Activated T-cell treated with anti-CD3 and anti-CD28 coated beads for 4 hours (primary cell): ENCODE measurements at places on chromosomes 4 and X.

DNA sequence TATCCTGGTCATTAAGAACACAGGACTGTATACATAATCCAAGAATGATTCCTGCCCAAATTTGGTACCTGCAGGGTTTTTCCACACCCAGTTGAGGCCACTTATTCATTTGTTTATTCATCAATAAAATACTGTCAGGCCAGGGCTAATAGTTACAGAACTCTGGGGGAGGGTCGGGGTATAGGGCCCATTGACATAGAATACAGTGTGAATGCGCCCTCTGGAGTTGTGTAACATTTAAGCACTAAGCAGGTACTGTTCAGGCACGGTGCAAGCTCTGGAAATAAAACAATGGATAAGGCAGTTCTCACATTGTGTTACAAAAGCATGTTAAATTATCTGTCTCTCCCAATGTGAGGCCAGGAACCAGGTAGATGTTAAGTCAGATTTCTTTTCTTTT lies 30.8 kb upstream of the LRBA start:
- DNase-seq, result no peak

GRCh38 chrX:110450050-110450449 lies 91.4 kb downstream of the RTL9 start:
- peak; percentile 24 for DNase-seq

DNA sequence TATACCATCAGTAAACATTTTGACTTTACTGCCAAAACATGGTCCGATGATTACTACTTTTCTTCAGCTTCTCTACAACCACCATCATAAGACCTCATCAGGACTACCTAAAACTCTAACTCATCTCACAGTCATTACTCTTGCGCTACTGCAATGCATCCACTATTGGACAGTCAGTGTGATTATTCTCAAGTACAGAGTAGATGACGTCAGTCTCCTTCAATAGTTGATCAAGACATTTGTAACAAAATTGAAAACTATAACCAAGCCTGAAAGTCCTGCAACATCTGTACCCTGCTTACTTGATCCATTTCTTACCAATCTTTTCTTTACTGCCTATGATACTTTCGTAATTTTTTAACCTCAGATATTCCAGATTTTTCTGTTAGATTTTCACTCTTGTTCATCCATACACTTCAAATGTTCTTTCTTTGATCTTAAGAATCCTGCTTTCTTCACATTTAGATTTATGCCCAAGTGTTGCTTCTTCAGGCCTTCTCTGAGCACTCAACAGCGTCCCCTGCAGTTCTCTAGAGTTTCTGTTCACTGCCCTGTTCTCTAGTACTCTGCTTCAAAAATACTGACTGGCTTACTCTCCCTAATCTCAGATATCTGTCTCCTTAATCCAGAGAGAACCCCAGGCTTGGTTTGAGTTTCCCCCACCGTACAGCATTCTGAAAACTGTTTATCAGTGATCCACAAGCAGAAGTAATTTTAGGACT lies 1517.6 kb downstream of the STIM2 start:
- no peak for DNase-seq

- DNase-seq, result no peak
Observed at GRCh38 chr4:150261571-150261970, 183.3 kb downstream of the DCLK2 start.

- no peak for DNase-seq
Observed at GRCh38 chrX:63128509-63128908, 222.6 kb downstream of the SPIN4 start.

- no peak for DNase-seq
Observed at GRCh38 chr4:145034727-145035211, 63.2 kb downstream of the ANAPC10 start.

DNA sequence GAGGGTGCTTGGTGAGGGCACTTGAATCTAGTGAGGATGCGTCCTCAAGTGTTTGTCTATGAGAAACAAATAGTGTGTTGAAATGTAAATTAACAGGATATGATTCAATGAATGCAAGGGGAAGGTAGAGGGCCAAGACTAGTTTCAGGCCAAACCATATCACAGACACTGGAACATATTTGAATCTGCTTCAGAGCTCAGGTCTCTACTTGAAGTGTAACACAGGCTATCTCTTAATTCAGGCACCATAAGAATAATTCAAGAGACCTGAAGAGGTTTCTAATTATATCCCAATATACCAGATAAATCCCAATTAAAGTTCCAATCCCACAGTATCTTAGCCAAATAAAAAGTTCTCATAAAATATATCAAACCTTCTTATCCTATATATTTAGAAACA lies 146.5 kb upstream of the INTU start:
- no peak for DNase-seq

DNA sequence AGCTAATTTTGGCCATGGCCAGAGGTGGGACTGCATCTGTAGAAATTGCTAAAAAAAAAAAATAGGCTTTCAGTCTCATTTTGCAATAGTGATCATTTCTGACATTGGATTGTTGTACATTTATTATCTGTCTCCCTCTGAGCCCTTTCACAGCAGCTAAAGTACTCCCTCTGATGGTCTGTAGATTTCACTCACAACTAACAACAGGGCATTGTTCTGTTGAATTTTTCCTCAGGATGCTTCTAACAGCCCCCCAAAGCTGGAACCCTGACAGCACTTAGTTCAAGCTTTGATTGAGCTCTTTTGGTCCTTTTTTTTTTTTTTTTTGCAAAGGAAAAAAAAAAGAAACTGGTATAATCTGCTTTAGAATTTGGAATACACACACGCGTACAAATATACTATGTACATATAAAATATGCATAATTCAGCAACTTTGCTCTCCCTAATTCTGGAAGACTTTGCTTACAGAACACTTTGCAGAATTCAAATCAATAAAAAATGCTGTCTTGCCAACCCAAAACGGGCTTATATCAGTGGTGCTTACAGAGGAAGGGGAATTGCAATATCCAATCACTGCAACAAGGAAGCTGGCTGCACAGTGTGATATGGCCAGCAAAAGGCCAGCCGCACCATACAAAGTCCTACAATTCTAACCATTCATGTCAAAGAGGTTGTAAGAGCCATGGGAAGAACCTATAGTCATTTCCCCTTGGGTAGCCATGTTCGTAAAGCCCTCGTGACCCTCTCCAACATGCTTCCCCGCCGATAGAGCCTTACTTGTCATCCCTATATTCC lies 406.4 kb downstream of the SMARCA1 start:
- DNase-seq, result no peak

- no peak for DNase-seq
Observed at GRCh38 chrX:67727576-67727975, 183.8 kb downstream of the AR start.

GRCh38 chrX:110252711-110253110 lies 65.2 kb downstream of the AMMECR1 start:
- no peak for DNase-seq

DNA sequence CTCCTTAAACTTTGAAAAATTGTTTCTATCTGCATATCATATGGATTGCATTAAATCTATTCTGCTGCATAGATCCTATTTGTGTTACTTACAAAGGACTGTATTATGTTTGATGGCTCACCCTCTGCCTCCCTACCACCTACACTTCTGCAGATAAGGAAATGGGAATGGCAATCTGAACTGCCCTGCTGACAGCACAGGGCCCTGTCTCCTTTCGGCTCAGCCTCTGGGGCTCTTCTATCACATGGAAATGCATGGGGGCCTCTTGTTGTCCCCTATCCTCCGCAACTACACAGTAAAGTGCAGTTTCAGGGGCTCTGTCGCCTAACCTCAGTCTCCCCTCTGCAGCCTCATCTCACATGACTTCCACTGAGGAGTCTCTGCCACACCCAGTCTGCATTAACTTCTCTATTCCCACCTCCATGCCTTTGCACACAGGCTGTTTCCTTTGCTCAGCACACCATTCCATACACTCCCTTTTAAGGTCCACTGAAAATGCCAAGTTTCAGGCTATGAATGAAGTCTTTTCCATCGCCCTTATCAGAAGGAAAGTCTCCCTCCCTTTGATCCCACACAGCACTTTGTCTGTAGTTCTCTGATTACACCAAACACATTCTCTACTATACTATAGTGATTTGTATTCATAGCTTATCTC lies 12.5 kb downstream of the RELL1 start:
- DNase-seq, result no peak

DNA sequence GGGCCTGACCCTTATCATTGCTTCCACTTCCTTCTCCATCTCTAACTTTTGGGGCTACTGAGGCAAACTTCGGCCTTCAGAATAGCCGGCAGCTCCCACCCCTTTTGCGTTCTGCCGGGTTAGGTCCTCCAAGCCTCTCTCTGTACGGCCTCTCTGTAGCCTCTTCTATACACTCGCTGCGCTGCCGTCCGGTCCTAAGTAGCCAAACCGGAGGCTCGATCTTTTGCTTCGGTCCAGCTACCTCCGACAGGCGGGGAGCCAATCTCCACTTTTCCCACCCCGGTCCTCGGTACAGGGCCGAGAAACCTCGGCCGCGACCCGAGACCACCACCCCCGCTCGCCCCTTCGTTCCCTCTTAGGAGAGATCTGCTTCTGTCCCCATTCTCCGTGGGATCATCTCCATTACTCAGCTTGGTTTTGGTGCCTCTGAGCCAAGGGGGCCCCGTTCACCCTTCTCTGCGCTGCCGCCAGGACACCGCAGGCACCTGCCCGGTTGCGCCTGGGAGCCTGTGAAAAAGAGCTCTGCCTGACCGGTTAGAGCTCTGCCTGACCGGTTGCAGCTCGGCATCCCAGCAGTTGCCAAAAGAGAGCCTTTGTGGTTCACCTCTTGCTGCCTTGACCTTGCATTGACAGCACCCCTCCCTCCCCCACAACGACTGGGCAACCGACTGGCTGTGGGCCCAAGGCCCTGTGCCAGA lies 1.0 kb upstream of the HTR2C start:
- no peak for DNase-seq

DNA sequence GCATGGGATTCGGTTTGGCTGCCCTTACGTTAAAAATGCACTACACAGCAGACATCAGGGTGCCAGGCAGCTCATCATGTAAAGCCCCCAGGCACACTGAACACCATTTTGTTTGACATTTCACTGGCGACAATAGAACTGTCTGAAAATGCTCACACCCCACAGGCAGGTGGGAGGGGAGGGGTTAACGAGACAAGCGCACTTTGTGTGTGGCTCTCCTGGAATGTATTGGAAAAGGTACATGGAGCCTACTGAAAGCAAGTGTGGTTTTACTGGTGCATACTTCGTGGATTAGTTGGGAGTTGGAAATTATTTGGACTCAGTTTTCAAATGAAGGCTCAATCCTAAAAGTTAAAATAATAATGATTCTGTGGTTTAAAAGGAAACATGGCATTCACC lies 31.6 kb upstream of the PPARGC1A start:
- DNase-seq, result no peak

DNA sequence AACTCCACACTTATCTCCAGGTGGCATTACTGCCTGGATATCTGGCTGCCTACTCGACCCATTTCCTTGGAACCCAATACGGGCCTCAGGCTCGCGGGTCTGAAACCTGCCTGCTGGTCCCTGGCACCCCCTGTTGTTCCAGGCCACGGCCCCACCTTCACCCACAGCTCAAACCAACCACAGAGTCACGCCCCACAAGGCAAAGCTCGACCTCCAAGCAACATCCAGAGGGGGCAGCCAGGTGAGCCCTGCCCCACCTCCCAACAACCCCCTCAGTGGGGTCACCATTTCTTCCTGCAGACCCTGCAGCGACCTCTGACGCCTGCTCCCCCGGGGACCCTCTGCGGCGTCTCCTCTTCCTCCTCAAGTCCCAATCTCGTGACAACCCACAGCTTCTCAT lies 76.2 kb downstream of the WFS1 start:
- DNase-seq, result no peak

DNA sequence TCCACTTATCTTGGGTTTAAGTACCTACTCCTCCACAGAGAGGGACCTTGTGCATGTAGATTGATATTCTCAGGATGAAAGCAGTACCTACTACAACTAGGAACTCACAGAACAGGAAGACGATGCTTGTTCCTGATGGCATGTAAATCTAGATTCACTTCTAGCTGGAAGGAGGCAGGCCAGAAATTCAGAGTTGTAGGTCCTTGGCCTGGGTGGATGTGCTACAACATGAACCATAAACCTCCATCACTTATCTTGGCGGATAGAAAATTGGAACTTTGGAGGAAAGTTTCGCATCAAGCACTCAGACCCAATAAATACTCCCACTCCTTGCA lies 9.3 kb upstream of the SMIM20 start:
- no peak for DNase-seq

DNA sequence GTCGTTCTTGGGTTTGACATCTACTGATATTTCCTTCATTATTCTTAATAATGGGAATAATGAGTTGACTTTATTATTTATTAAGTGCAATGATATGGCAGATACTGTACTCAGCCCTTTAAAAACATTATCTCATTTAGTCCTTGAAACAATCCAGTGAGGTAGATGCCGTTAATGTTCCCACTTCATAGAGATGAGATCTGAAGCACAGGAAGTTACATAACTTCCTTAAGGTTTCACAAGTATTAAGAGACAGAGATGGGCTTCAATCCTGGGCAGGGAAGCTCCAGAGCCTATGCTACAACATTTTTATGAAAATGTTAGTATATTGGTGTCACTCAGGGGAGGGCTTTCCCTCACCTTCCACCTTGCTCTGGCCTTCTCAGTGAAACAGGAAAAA lies 9.7 kb upstream of the KLHL13 start:
- no peak for DNase-seq

DNA sequence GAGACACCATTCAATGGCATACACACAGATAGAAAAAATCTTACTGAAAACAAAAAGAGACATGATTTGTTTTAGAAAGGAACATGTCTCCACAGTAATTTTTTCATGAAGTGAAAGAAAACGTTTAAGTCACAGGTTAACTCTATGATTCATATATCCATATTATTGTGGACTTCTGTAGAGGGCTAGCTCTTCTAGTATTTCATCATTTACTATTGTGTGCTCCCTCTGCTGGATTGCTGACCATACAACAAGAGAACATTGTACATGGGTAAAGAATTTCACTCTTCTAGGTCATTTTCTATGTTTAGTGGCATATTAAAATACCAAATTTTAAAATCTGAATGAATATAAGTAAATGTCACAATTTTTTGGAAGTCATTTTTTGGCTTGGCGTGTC lies 91.8 kb upstream of the POU3F4 start:
- no peak for DNase-seq

DNA sequence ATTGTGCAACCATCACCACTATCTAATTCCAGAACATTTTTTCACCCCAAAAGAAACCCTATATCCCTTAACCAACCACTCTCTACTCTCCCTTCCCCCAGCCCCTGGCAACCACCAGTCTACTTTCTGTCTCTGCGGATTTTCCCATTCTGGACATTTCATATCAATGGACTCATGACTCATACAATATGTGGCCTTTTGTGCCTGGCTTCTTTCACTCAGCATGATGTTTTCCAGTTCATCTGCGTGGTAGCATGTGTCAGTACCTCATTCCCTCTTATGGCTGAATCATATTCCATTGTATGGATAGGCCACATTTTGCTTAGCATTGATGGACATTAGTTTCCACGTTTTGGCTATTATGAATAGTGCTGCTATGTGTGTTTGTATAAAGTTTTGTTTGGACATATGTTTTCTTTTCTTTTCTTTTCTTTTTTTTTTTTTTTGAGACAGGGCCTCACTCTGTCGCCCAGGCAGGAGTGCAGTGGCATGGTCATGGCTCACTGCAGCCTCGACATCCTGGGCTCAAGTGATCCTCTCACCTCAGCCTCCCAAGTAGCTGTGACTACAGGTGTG lies 335.4 kb downstream of the BCOR start:
- no peak for DNase-seq
